ENCODE measurements at places on chromosomes 6 and 20.

DNA sequence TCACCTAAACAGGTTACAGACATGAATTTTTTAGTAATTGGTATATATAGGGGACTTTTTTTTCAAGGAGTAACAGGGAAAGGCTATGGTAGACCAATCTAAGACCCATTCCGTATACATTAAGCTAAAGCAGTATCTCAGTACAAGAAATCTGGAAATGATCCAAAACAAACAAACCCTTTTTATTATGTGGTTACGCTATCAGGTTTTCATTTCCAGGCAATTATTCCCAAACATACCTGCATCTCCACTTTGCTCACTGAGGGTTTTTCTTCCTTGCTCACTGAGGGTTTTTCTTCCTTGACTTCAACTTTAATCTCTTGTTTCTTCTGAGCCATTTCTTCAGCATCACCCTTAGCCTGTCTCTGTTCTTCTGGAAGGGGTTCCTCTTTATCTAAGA, 107.3 kb downstream of the EPB41L2 start:
- H3K27ac ChIP-seq: no peak overlapping the region
- H3K36me3 ChIP-seq: peaks cover 4% of the 10 kb centered on the region
- DNase-seq: no peak
- no peaks in the 10 kb centered on the region for H3K27me3 ChIP-seq
- H3K4me3 ChIP-seq: no peak overlapping the region

GRCh38 chr6:108715832-108716231, 132.4 kb upstream of the ARMC2 start:
- peaks cover 7% of the 10 kb centered on the region for H3K4me1 ChIP-seq
- no peaks in the 10 kb centered on the region for H3K36me3 ChIP-seq
- no peak overlapping the region for H3K4me3 ChIP-seq
- no peak overlapping the region for H3K27ac ChIP-seq
- no peaks in the 10 kb centered on the region for H3K27me3 ChIP-seq

- no peaks in the 10 kb centered on the region for H3K4me1 ChIP-seq
- H3K4me3 ChIP-seq: no peak overlapping the region
- no peak for DNase-seq
- no peak overlapping the region for H3K27ac ChIP-seq
- no peaks in the 10 kb centered on the region for H3K36me3 ChIP-seq
Observed at GRCh38 chr20:40628877-40629276, 60.2 kb downstream of the MAFB start.

DNA sequence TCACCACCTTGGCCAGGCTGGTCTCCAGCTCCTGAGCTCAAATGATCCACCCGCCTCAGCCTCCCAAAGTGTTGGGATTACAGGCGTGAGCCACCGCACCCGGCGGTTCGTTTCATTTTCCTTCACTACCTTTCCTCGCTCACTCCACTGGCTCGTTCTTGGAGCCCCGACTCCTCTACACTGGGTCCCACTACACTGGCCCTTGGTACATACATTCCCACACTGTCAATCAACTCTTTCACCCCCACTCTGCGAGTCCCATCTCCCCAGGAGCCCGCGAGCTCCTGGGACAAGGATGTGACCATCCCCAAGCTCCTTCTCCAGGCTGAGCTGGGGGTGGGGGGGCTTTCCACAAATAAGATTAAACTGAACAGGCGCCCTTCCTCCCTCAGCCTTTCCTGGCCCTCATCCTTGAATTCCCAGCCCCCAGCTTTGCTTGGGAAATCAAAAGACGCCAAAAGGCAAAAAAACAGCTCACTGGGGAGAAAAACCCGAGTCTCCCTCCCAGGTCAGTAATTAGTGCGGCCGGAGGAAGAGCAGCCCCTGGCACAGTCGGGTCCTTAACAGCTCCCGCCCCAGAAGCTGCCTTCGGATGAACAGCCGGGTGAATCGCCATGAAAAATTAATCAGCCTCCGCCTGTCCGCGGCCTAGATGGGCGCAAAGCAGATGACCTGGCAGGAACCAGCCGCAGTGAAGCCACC, 42.8 kb upstream of the LY86 start:
- no peaks in the 10 kb centered on the region for H3K27me3 ChIP-seq
- DNase-seq: no peak
- H3K4me1 ChIP-seq: no peaks in the 10 kb centered on the region

DNA sequence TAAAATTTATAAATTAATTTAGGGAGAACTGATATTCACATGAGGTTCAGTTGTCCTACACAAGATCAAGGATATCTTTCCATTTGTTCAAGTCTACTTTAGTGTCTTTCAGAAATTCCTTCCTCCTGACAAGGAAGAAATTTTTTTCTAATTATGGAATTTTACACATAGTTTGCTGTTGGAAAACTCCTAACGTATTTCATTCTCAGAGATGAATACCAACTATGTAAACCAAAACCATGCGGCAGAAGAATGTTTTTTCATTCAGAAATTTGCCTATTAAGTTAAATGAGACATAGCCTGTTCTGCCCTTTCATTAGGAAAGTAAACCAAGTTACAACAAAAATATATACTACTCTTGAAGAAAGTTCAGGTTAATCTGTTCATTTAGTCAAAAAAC, 111.2 kb upstream of the PRDM1 start:
- DNase-seq: no peak
- no peak overlapping the region for H3K4me3 ChIP-seq
- H3K27me3 ChIP-seq: no peaks in the 10 kb centered on the region
- H3K27ac ChIP-seq: no peak overlapping the region
- no peaks in the 10 kb centered on the region for H3K36me3 ChIP-seq

DNA sequence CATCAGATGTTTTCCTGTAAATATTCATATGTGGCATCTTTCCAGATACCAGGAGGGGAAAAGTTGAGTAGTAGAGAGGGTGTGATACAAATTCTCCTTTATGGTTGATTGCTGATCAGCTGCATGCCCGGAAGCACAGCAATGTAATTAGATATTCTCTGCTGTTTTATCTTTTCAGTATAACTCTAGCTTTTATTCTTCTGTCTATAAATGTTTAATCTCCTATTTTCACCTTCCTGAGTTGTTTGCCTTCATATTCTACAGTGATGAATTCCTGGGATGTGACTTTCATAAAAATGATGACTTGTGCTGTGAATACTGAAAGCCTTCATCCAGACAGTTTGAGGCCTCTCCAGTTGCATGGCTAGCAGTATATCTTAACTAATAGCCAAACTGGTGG, 53.7 kb downstream of the SH3BGRL2 start:
- H3K4me1 ChIP-seq: no peaks in the 10 kb centered on the region
- no peak for DNase-seq
- no peak overlapping the region for H3K27ac ChIP-seq
- H3K4me3 ChIP-seq: no peak overlapping the region
- no peaks in the 10 kb centered on the region for H3K36me3 ChIP-seq

DNA sequence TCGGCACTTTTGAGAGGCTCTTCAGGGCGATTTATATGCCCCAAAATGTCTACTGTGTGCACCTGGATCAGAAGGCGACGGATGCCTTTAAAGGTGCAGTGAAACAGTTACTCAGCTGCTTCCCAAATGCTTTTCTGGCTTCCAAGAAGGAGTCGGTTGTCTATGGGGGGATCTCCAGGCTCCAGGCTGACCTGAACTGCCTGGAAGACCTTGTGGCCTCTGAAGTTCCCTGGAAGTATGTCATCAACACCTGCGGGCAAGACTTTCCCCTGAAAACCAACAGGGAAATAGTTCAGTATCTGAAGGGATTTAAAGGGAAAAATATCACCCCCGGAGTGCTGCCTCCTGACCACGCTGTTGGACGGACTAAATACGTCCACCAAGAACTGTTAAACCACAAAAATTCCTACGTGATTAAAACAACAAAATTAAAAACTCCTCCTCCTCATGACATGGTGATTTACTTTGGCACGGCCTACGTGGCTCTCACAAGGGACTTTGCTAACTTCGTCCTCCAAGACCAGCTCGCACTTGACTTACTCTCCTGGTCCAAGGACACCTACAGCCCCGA, 8.2 kb downstream of the GCNT2 start:
- H3K27me3 ChIP-seq: no peaks in the 10 kb centered on the region
- DNase-seq: peak; percentile 77
- H3K4me1 ChIP-seq: no peaks in the 10 kb centered on the region
- no peaks in the 10 kb centered on the region for H3K36me3 ChIP-seq
- no peak overlapping the region for H3K27ac ChIP-seq

GRCh38 chr6:94456266-94456665, 1036.9 kb upstream of the EPHA7 start:
- H3K27ac ChIP-seq: no peak overlapping the region
- H3K36me3 ChIP-seq: no peaks in the 10 kb centered on the region
- no peaks in the 10 kb centered on the region for H3K27me3 ChIP-seq
- H3K4me3 ChIP-seq: no peak overlapping the region
- H3K4me1 ChIP-seq: no peaks in the 10 kb centered on the region
- DNase-seq: no peak

GRCh38 chr6:144715344-144715743, 430.2 kb downstream of the UTRN start:
- no peaks in the 10 kb centered on the region for H3K27me3 ChIP-seq
- no peak overlapping the region for H3K27ac ChIP-seq
- H3K4me1 ChIP-seq: no peaks in the 10 kb centered on the region
- H3K4me3 ChIP-seq: no peak overlapping the region
- H3K36me3 ChIP-seq: no peaks in the 10 kb centered on the region

DNA sequence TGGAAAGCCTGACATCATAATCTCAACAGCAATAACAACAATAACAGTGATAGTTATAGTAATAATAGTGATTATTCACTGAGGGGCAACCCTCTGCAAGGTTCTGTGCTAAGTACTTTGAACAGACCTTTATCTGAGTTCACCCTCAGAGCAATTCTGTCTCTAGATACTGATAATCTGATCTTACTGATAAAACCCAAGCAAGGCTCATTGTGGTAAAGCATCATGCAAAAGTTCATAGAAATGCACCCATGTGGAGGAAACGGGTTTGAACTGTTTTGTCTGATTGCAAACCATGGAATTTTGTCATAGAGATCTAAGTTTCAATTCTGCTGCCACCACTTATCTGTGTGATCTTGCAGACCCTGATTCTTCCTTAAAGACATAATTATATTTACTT, 1.3 kb upstream of the KIAA0408 start:
- peaks cover 19% of the 10 kb centered on the region for H3K4me1 ChIP-seq
- H3K27me3 ChIP-seq: no peaks in the 10 kb centered on the region
- DNase-seq: no peak

GRCh38 chr20:16714751-16715150, 15.1 kb upstream of the SNRPB2 start:
- DNase-seq: no peak
- no peaks in the 10 kb centered on the region for H3K36me3 ChIP-seq
- H3K27ac ChIP-seq: no peak overlapping the region
- no peaks in the 10 kb centered on the region for H3K4me1 ChIP-seq
- H3K4me3 ChIP-seq: no peak overlapping the region
- H3K27me3 ChIP-seq: peaks cover 5% of the 10 kb centered on the region

DNA sequence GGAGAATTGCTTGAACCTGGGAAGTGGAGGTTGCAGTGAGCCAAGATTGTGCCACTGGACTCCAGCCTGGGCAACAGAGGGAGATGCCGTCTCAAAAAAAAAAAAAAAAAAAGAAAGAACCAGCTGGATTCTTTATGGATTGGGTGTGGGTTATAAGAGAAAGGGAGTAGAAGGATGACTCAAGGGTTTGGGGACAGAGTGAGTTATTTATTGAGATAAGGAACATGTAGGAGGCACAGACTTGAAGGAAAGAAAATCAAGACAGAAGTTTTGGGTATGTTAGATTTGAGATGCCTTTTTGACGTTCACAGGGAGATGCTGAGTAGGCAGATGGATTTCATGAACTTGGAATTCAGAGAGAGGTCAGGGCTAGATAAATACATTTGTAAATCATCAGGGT, 47.6 kb downstream of the KIZ start:
- no peaks in the 10 kb centered on the region for H3K4me1 ChIP-seq
- H3K36me3 ChIP-seq: no peaks in the 10 kb centered on the region
- no peaks in the 10 kb centered on the region for H3K27me3 ChIP-seq
- DNase-seq: peak; percentile 8
- no peak overlapping the region for H3K27ac ChIP-seq

GRCh38 chr20:33630507-33630906, 31.6 kb upstream of the C20orf144 start:
- DNase-seq: peak; percentile 22
- H3K27ac ChIP-seq: no peak overlapping the region
- no peaks in the 10 kb centered on the region for H3K36me3 ChIP-seq
- H3K4me1 ChIP-seq: no peaks in the 10 kb centered on the region

- H3K27me3 ChIP-seq: no peaks in the 10 kb centered on the region
- H3K36me3 ChIP-seq: no peaks in the 10 kb centered on the region
- H3K27ac ChIP-seq: no peak overlapping the region
- H3K4me1 ChIP-seq: peaks cover 6% of the 10 kb centered on the region
Observed at GRCh38 chr6:37699138-37699766, 1.6 kb upstream of the MDGA1 start.

DNA sequence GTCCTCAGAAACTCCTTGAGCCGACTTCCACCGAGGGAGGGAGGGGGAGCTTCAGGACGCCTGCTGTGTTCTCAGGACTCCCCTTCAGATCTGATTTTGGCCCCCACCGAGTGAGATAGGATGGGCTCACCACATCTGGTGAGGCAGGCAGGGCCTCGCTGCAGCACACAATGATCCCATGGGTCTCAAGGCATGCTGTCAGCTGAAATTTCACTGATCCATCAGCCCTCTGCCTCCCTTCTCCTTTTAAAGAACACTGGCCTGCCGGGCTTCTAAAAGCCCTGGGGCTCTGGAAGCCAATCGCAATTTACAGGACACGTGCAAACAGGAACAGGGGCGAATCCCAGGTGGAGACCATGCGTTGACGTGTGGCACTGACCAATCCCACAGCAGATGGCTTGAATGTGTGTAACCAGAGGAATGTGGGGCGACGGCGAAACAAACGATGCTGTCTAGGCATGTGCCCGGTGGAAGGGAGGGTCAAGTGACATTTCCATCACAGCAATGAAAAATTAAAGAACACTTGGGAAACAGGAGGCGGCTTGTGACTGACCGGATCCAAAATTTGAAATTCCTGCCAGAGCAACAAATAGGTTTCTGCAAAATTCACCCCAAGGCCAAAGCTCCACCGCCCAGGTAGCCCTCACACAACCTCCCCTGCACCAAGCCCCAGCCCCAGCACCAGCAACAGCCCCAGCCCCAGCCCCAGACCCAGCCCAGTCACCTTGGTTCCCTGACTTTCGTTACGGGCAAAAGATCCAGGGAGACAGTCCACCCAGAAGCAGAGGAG, 167.1 kb upstream of the ZNF337 start:
- H3K4me3 ChIP-seq: peak overlapping the region; percentile 28
- H3K4me1 ChIP-seq: peaks cover 6% of the 10 kb centered on the region
- no peak overlapping the region for H3K27ac ChIP-seq
- H3K27me3 ChIP-seq: peaks cover 31% of the 10 kb centered on the region
- no peak for DNase-seq
- no peaks in the 10 kb centered on the region for H3K36me3 ChIP-seq

DNA sequence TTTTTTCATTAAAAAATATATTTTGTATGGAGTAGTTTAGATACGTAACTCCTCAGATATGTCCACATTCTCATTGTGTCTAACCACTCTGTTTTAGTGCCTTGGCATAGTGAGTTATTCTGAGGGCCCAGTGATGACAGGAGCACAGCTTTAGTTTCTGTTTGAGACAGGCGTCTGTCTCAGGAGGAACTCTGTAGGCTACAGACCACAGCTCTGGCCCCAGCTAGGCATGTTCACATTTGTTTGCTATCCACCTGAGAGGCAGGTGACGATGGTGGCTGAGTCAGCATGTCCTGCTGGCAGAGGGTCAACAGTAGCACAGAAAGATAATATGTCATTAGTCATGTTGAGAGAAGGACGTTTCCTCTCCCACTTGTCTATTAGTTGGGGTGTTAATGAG, 16.3 kb downstream of the LRRC1 start:
- no peaks in the 10 kb centered on the region for H3K36me3 ChIP-seq
- H3K27ac ChIP-seq: no peak overlapping the region
- H3K4me3 ChIP-seq: no peak overlapping the region
- DNase-seq: peak; percentile 34
- H3K4me1 ChIP-seq: no peaks in the 10 kb centered on the region
